ENCODE measurements at places on chromosomes 7 and 10. TPM values are rescaled to one million over a fixed set of nuclear protein-coding genes. Genes with fewer than 3 reads are reported as not detected.

The MOGAT3 gene
- polyA plus RNA-seq = not detected

The LOXL4 gene
- 2.8 TPM for polyA plus RNA-seq

The CDK1 gene
- polyA plus RNA-seq = 0.38 TPM

The CELF2 gene
- polyA plus RNA-seq = 26.7 TPM

The NT5C2 gene
- polyA plus RNA-seq = 16.5 TPM

The GIMAP5 gene
- 7.2 TPM for polyA plus RNA-seq

The SRRM3 gene
- 9.4 TPM for polyA plus RNA-seq

The CYTH3 gene
- polyA plus RNA-seq = 23.2 TPM

The ANKRD2 gene
- polyA plus RNA-seq = 0.21 TPM

The CUTC gene
- polyA plus RNA-seq = 14.8 TPM

The FXYD4 gene
- 0.77 TPM for polyA plus RNA-seq

The GBX1 gene
- not detected for polyA plus RNA-seq
